ENCODE measurements at places on chromosomes 5 and 9.

DNA sequence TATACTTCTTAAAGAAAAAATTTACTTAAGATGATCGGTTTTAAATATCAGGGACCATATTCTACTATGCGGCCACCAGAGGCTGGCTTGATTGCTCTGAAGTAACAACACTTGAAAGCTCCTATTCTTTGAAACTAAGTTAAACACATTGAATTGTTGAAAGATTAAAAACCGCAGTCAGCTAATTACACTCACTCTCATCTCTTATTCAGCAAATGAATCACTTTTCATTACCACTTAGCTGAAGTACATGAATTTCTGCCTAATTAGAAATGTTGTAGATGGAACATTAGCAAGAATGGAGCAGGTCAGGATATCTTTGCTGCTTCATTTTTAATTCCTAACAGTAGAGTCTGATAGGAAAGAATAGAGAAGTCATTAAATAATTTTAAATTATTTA, 42.3 kb downstream of the LSM11 start:
- DNase-seq: no peak

GRCh38 chr5:120446068-120446492, 18.0 kb upstream of the PRR16 start:
- DNase-seq: no peak

DNA sequence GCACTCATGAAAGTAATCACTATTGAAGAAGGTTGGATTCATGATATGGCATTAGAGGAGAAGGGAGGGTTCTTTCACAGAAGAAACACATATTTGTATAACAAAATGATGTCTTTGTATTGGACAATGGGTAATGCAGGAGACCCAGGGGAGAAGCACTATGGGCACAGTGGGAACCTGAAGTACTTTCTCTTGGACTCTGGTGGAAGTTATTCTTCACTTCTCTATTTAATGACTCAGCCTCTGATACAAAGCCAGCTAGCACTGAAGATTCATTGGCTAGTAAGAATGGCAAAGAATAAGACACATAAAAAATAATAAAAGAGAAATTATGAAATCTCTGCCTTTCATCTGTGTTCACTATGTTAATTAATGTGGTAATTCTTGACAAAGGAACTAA, 149.9 kb upstream of the PRR16 start:
- no peak for DNase-seq

DNA sequence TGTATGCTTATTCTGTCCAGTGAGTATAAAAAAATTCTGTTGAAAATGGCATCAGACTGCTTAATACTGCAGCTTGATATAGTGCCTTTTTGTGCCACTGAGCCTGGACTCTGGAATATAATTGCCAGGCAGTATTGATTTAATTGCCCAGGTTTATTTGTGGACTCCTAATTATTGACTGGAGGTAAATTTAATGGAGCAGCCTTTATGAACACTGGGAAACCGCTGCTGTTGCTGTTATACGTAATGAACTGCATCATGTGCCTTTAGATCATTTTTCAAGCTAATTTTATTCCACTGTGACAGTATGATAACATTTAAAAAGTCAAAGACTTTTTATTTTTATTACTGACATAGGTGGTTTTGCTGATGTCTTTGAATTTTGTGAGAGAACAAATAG, 90.2 kb upstream of the SH3GL2 start:
- DNase-seq: no peak

- DNase-seq: no peak
These were observed 131.2 kb upstream of the PLCXD3 start for GRCh38 chr5:41641621-41642020.

DNA sequence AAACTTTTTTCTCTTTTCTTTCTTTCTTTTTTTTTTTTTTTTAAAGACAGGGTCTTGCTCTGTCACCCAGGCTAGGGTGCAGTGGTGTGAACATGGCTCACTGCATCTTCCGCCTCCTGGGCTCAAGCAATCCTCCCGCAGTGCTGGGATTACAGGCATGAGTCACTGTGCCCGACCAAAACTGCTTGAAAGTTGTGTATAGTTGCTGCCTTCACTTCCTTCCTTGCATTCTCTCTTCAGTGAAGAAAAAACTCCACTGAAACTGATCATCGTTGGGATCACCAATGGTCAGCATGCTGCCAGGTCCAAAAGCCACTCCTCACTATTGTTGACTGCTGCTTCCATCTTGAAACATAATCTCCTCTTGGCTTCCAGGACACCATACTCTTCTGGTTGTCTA, 66.6 kb upstream of the CTNNA1 start:
- DNase-seq: no peak

DNA sequence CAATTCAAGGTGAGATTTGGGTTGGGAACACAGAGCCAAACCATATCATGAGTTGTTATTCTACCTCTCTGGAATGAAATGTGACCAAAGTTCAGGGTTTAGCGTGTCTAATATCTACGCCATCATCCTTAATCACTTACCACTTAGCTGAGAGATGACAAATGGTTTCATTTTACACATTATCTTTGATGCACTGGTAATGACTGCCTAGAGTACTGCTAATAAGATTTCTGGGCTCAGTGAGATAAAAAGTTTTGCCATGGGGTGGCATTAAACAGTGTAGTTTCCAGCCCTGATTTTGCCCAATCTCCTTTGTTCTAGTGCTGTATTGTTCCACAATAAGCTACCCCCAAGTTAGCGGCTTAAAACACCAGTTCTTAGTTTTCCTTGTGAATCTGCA, 367.2 kb downstream of the MLLT3 start:
- no peak for DNase-seq

- DNase-seq: no peak
These were observed 4.2 kb downstream of the MELK start for GRCh38 chr9:36576866-36577265.
